ENCODE measurements at places on chromosomes 13 and 19. TPM values are rescaled to one million over a fixed set of nuclear protein-coding genes. Genes with fewer than 3 reads are reported as not detected.

DNA sequence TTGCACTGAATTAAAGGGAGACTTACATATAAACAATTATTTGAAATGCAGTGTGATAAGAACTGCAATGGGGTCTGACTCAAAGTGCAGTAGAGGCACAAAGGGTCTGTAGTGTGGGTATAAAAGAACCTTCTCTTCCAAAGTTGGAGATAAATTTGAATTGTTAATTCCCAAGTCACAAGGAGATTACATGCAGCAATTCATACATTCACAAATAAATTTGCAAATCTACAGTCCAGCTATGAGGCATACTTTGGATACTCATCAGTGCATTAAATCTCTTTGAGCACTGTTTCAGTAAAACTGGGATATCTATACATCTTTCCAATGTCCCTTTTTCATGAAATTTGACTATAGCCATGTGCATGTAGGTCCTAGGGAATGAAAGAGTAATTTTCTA is 799.4 kb downstream of the PCDH9 start:
- no peak for DNase-seq

GRCh38 chr19:7196763-7197118 is 97.5 kb downstream of the INSR start:
- DNase-seq = no peak

DNA sequence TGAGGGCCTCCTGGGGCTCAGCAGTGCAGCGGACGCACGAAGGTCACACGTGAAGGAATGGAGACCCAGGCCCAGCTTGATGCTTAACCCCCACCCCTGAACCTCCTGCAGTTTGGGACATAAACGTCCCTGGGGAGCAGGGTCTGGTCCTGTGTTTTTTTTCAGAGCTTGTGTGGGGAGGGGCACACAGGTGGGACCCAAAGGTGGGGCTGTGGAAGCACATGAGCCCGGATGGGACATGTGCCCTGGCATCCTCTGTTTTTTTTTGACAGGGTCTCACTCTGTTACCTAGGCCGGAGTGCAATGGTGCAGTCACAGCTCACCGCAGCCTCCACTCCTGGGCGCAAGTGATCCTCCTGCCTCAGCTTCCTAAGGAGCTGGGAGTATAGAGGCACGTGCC is 20.5 kb downstream of the UBXN6 start:
- no peak for DNase-seq

TUBB4A gene
- 11.2 TPM for total RNA-seq

KLF16 gene
- 24.2 TPM for total RNA-seq

APLP1 gene
- 2.6 TPM for total RNA-seq

GPR183 gene
- total RNA-seq = 46.4 TPM

Data from activated CD4-positive, alpha-beta memory T cell treated with anti-CD3 and anti-CD28 coated beads for 36 hours (primary cell).